ENCODE measurements at places on chromosomes 6 and 20.
A peak's percentile ranks its signal among the peaks of the same experiment; 100 is the strongest.

- DNase-seq = no peak
Observed at GRCh38 chr6:28124971-28125353, 553 bp downstream of the ZSCAN16 start.

DNA sequence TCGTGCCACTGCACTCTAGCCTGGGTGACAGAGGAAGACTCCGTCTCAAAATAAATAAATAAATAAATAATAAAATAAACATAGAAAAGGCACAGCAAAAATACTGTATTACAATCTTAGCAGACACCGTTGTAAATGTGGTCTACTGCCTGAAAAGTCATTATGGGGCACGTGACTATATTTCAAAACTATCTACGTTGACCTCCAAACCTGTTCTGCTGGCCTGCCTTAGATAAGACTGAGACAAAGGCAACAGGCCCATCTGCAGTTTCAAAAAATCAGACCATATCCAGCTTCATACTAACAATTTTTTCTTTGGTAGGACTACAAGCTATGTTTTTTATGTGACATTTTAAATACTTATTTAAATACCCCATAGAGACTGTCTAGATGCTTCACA is 59.1 kb downstream of the AGPAT4 start:
- no peak for DNase-seq

- DNase-seq = no peak
Observed at GRCh38 chr20:9492067-9492466, 22.3 kb upstream of the LAMP5 start.

DNA sequence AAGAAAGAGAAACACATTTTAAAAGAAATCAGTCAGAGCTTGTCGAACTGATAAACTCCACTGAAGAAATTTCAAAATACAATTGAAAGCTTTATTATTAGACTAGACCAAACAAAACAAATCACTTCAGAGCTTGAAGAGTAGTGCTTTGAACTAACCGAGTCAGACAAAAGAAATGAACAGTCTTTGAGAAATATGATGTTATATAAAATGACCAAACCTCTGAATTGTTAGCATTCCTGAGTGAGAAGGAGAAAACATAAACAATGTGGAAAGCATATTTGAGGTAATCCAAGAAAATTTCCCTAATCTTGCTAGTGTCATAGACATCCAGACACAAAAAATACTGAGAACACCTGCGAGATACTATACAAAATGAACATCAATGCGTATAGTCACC is 13.2 kb upstream of the CST4 start:
- no peak for DNase-seq

DNA sequence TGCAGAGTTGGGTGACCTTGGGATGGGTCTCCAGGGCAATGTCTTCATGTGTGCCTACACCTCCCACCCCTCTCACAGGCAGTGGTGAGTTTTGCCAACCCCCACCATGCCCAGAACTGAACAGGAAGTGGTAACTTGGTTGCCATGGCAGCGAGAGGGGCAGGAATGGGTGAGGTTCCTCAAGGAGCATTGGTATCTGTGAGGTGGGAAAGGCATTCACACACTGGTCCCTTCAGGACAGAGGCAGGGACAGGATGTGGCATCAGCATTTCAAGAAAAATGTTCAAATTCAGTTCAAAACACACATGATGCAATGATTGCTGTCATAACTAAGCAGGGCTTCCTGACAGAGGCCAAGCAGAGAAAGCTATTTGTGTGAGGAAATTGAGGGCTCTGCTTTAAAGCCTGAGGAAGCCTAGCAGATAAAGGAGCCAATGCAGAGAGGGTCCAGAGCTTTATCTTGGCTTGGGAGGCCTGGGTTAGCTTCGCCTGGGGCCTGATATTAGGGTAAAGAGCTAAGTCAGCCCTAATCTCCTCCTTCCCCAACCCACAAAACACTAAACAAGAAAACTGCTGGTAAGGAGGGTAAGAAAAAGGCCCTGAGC is 551 bp downstream of the TREML2 start:
- peak; percentile 30 for DNase-seq

GRCh38 chr6:25137480-25137879 is 141.7 kb upstream of the CARMIL1 start:
- no peak for DNase-seq

- no peak for DNase-seq
Observed at GRCh38 chr20:23520185-23520584, 29.3 kb downstream of the CST8 start.

GRCh38 chr20:19025430-19026120 is 186.9 kb upstream of the SLC24A3 start:
- DNase-seq = no peak

DNA sequence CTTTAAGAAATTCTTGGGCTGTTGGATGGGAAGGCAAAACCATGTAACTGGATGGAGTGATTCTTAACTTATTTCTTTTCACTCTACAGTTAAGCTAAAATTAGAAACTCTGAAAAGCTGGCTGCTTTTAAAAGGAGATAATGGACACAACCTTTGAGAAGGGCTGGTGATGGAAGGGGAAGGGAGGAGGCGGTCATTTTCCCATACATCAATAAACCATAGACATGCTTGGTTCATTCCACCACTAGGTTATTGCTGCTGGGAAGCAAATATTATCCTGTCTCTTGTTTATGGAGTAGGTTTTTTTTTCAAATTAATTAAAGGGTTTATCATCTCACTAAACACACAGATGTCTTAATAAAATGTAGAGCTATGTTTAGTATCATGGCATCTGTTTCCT is 76.2 kb downstream of the PLCB1 start:
- DNase-seq = no peak

DNA sequence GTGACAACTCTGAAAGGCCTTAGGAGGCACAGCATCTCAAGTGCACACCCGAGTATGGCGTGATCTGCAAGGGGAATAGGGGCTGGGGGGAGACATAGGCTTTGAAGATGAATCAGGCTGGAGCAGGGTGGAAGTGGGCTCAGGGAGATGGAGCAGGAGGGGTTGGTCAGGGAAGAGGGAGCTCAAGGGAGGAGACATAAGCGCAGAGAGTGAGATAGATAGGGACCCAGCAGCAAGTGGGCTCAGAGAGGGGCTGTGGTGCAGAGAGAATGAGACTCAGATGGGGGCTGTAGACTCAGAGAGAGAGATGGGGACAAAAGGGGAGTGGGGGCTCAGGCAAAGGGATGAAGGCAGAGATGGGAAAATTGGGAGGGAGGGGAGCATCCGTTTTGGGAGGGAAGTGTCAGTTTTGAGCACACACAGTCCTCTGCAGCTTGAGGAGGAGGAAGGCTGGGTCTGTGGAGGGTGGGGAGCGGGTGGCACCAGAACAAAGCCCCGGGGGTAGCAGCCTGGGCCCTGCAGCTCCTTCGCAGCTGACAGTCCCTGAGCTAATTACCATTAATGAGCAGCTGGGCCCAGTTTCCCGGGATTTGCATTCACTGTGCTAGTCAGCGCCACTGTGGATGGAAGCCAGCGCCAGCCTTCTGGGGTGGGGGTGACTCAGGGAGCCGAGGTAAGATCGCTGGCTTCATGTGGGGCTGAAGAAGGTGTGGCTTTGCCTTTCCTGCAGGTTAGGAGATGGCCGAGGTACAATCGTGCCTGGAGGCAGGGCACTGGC is 18.7 kb downstream of the SRXN1 start:
- DNase-seq = no peak

DNA sequence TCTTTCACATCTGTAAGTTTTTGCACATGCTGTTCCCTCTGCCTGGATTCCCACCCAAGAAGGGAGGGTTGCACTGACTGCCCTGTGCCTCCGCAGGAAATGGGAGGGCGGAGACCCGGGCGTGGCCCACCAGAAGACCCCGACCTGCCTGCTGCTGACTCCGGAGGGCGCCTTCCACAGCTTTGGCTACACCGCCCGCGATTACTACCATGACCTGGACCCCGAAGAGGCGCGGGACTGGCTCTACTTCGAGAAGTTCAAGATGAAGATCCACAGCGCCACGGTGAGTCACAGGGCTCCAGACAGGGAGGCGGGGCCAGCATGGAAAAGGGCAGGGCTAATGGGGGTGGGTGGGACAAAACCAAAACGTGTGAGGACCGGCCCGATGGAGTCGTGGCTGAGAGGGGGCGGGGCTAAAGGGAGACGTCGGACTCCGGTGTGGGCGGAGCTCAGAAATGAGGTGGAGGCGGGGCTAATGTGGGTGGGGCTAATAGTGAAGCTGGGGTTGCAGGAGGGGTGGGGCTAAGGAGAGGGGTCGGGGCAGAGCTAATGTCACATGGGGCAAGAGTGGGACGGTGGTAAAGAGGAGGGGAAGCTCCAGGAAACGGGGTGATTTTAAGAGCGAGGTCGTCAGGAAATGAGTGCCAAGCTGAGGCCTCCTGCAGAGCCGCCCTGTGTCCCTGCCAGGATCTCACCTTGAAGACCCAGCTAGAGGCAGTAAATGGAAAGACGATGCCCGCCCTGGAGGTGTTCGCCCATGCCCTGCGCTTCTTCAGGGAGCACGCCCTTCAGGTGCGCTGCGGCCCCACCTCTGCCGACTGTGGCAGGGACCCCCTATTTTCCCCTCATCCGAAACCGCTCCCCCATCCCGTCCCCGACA is 12.6 kb downstream of the HSPA12B start:
- peak; percentile 91 for DNase-seq

DNA sequence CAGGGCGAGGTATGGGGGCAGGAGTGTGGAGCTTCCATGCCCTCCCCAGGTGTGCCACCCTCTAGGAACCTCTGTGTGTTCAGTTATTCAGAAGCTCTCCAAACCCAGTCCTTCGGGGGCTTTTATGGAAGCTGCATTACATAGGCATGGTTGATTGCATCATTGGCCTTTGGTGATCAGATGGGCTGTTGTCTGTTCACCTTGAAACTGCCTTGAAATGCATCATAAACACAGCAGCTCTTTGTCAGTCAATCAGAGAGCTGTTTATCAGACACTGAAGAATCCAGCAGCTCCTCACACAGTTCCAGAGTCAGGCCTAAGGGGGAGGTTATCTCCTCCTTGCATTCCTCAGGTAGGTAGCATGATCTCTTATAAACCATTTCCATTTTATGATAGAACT is 62.4 kb downstream of the E2F3 start:
- no peak for DNase-seq

DNA sequence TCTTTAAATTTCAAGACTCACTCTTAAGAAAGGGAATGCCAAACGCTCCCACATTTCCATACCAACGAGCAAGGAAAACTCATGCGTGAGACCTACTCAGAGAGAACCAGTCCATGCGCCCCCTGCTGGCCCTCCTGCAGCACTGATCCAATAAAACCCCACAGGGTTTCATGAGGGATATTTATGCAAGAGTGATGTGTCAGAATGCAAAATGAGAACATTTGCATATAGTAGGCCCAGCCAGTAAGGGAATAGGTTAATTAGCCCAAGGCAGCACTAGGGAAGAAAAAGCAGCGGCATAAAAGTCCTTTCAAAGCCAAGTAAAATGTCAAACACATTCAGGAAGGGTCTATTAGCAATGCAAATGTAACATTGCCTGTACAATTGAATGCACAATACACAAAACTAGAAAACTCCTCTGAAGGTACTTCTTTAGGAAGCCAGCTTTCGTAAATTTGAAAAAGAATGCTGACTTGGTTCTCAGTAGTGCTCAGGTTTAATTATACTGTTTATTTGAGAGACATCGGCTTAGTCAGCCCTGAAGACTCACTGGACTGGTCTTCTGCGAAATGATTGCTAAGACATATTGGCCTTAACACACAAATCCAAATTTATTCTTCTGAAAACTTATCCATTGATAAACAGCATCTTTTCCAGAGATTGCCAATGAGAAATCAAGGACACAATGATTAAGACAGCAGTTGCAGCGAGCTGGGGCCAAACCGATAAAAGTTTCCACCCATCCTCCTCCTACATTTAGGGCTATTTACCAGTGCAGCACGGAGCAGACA is 93.2 kb downstream of the GMPR start:
- peak; percentile 44 for DNase-seq

DNA sequence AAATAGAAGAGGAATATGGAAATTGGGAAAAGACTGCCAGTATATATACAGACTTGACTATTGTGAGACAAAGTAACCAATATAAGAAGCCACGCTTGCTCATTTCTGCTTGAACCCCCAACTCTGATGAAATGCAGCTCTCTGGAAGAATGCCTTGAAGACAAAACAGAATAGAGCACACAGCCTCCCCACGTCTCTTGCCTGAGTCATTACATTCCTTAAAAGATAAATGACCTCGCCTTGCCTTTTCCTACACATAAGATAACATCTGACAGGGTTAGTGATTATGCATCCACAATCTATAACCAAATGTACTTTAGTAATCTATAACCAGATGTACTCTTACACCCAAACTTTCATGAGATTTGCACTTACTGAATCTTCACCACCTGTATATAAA is 141.1 kb upstream of the EEF1E1 start:
- DNase-seq = no peak

- no peak for DNase-seq
Observed at GRCh38 chr6:122890250-122890649, 101.2 kb downstream of the SMPDL3A start.

DNA sequence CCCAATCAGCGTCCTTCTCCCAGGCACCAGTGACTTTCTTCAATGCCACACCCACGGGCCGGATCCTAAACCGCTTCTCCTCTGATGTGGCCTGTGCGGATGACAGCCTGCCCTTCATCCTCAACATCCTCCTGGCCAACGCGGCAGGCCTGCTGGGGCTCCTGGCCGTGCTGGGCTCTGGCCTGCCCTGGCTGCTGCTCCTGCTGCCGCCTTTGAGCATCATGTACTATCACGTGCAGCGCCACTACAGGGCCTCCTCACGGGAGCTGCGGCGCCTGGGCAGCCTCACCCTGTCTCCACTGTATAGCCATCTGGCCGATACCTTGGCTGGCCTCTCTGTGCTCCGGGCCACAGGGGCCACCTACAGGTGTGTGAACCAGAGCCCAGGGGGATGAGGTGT is 9.8 kb downstream of the DLK2 start:
- no peak for DNase-seq

GRCh38 chr6:109315341-109316110 is 66.7 kb downstream of the CD164 start:
- DNase-seq = no peak

DNA sequence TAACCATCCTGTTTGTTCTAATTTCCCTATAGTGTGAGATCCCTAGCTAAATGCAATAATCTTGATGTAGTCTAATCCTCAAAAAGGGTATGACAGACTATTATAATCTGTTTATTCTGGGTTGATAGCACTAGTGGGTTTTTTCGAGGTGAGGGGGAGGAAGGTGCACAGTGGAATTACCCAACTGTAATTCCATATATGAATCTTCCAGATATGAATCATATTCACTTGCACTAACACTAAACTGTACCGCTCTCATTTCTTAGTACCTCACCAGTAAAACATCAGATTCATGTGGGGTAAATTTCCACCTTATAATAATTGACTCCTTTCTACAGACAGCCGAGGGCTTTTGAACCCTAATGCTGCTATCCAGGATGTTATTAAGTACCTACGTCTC is 16.5 kb downstream of the NCOA7 start:
- DNase-seq = no peak

DNA sequence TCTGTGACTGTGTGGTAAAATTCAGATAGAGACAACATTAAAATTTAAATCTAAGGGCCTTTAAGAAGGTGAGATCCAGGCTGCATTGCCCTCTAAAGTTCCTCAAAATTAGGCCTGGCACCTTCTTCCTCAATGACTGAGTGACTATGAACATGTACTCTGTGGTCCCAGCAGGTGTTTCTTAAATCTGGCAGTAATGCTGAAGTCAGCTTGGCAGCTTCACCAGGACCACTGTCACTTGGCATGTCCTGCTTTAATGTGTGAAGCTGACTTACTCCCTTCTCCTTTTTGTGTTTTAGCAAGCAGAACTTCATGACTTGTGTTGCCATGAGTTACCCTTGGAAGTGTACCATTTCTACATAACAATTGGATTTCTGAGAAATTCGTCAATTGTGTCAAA is 141.7 kb downstream of the NKAIN2 start:
- no peak for DNase-seq

Data from SW480 (cell line).